ENCODE measurements at places on chromosomes 6 and 20. TPM values are rescaled to one million over a fixed set of nuclear protein-coding genes. Genes with fewer than 3 reads are reported as not detected.

The TRIM10 gene
- total RNA-seq = 3.9 TPM

The TSHZ2 gene
- total RNA-seq = 1.9 TPM

The FAM83B gene
- 17.5 TPM for total RNA-seq

The PAK5 gene
- 0.06 TPM for total RNA-seq

The LPIN3 gene
- total RNA-seq = 48.0 TPM

The FERMT1 gene
- 102 TPM for total RNA-seq

The SLC35D3 gene
- total RNA-seq = 0.19 TPM

The ADGB gene
- total RNA-seq = 2.1 TPM

The EGFL8 gene
- total RNA-seq = 21.5 TPM
